ENCODE measurements at places on chromosomes 7 and 10.

DNA sequence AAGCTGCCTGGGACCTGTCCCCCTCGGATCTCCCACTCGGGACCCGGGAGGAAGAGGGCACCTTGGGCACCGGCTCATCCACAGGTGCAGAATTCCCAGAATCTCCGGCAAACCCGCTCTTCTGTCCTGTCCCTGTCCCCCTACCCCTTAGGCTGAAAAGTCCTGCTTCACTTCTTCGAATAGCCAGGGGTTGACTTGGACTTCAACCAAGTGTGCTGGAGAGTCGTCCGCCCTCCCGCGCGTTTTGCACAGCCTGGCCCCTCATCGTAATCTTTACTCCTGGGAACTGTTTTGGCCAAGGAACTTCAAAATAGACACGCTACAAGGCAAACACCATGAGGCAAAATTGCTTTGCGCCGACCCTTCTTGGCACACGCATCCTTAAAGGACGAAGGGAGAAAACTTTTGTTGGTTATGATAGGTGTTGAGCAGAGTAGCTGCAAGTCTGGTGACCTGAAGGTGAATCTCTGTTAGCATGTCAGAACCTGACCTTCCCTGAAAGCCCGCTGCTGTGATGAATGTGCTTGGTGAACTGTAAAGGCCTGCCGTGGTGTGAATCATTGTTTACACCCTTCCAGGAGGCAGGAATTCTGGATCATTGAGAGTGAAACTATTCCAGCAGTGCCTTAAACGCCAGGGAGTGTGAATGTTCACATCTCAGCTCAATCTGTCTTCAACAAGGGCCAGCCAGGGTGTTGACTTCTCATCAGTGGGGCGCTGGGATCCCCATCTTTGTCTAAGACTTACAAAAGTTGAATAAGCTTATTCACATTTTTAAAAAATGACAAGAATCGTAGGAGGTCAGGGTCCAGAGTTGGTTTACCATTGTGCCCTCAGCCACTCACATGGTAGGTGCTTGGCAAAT lies 589 bp upstream of the RAPGEF5 start:
- DNase-seq: no peak

DNA sequence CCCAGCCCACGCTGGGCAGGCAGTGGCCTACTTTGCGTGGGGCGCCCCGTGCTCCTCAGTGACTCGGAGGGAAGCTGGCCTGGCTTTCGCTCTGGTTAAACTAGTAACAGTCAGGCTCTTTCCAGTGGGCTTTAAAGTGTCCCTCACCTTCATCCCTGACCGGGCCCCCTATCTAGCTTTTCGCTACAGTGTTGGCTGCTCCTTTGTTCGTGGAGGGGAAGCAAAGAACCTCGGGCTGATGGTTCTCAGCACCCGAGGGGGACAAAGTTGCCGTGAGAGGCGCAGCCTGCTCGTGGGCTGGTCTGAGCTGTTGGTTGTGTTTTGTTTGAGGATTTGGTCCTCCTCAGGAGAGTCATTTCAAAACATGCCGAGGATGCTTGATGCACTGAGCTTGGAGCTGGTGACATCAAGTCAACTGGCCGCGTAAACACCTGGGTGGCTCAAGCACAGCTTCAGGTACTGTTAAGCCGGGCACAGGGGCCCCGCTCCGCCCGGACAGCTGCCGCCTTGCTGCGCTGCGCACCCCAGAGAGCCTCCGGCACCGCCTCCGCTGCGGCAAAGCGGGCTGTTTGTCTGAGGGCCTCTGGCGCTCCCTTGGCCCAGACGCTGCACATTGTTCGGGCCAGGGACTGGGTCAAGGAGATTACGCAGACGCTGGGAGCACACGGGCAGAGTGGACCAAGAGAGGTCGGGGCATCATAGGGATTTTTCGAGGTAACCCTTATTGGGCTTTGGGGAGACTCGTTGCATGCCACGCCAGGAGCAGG lies 1.6 kb downstream of the DLX6 start:
- DNase-seq: no peak

- DNase-seq: peak; percentile 68
Measured at GRCh38 chr10:6678211-6678803, 98.2 kb upstream of the PRKCQ start.

DNA sequence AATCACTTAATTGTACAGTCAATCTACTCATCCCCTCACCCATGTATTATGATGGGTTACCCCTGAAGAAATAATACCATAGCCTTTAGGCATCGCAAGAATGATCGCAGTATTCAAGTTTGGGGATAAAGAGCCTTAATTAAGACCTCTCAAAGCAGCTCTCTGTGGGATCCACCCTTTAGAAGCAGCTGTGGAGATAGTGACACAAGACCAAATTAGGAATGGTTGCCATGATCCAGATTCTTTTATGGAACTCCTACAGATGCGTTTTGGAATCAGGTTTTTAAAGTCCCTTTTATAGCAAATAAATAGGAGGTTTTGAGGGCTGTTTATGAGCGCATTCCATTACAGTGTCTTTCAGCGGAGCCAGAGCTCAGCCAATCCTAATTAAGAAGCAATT lies 12.2 kb downstream of the TES start:
- DNase-seq: no peak

DNA sequence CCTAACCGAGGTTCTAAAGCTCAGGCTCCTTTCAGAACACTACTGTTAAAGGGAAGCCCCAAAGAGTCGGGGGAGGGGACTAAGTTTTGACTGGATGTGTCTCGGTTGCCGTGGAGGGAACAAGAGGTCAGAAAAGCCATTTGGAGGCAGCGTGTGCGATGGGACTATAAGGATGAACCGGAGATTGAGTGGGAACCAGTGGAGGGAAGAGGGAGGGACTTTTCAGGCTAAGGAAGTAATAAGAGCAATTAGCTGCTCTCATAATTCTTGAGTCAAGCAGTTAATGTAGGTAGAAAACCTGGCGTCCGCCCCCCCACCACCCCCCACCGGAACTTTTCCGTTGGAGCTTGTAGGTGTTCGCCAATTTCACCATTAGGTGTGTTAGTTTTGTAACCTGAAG lies 491 bp upstream of the AKAP9 start:
- no peak for DNase-seq

DNA sequence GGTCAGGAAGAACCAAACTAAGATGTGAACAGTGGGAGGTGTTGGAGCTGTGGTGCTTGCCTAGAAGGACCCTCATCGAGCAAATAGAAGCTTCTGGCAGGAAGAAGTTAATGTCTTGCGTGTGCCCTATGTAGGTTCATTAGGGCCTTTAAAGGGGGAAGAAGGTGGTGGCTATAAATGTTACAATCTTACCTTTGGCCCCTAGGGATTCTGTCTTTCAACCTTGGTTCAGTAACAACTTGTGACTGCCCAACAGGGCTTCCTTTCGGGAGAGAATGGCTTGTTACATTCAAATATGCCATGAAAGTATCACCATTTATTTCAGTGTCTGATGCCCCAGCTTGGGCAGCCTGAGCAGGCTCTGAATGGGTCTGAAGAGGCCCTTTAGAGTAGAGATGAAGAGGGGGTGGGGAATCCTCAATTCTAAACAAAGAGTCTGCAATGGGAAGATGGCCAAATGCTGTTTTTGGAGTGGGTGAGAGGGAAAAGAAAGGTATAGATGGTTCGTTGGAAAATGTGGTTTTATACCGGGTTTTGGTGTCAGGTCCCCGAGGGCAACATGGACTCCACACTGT lies 108.0 kb downstream of the TCF7L2 start:
- DNase-seq: no peak

- no peak for DNase-seq
Measured at GRCh38 chr10:86795353-86795752, 38.9 kb downstream of the BMPR1A start.

GRCh38 chr7:155871211-155871610 lies 58.9 kb upstream of the SHH start:
- no peak for DNase-seq

DNA sequence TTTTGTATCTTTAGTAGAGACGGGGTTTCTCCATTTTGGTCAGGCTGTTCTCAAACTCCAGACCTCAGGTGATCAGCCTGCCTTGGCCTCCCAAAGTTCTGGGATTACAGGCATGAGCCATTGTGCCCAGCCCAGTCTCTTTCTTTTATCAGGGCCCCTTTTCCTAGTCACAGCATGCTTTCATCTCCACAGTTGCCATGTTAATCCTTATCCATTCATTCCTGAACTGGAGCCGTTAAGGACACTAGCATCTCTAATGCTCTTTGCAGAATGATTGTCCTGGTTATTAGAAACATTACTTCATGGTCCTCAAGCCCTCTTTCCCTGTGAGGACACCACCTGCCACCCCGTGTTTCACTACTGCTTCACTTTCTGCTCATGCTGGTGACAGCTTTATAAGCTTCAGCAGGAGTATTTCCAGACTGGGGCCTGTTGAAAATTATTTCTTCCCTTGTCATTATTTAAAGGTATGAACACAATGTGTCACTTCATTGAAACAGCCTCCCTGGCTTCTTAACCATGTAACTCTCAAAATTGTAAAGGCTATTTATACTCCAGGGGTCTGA lies 313.9 kb downstream of the BMPER start:
- DNase-seq: no peak

DNA sequence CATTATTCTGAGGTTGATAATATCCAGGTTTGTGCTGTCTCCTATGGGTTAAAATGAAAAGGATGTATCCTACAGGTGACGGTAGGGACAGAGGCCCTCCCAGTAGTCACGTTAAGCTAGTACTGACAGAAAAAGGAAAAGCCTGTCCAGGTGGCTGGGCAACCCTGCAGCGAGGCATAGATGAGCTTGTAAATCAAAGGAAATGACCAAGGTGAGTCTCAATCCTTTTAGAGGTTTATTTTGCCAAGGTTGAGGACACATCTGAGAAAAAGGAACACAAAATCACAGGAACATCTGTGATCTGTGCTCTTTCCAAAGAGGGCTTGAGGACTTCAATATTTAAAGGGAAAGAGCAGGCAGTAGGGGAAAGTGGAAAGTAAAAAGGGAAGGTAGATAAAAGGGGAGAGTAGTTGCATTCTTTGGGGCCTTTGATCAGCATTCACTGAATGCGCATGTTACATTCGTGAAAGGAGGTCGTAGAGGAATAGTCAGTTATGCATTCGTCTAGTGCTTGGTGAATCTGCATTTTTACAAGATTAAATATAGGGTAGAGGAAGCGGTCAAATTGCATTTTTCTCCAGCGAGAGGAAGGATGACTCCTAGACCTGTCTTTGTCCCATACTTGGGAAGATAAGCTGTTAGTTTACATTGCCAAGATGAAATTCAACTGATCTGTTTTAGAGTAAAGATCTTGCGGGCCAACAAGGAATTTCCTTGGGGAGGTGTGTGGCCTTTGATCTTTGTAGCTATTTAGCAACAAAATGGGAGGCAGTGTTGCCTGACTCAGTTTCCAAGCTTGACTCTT lies 884 bp upstream of the GSTO1 start:
- DNase-seq: no peak

Measured in activated T-cell treated with anti-CD3 and anti-CD28 coated beads, Interleukin-2, amount 50 U/mL, for 24 hours (primary cell).